ENCODE measurements at places on chromosomes 4 and X. TPM values are rescaled to one million over a fixed set of nuclear protein-coding genes. Genes with fewer than 3 reads are reported as not detected.

DNA sequence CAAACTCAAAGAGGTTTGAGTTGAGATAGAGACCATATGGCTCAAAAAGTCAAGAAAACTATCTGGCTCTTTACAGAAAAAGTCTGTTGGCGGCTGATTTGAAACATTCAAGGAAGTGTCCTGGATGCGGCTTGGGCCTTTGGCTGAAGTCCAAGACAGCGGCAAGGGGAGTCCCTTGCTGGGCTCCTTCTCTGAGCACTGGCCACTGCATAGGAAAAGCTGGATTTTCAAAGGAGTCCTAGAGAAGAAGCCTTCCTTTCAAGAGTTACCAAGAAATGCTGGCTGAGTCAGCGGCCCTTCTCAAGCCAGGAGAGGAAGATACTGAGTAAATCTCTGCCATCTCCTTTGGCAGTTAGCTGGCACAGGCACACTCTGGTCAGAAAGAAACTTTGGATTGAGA lies 12.1 kb downstream of the APLN start:
- no peak for DNase-seq

The KLF8 gene
- total RNA-seq = 22.7 TPM

GRCh38 chr4:4524364-4524763 lies 17.5 kb downstream of the STX18 start:
- DNase-seq = no peak

- DNase-seq = no peak
Measured at GRCh38 chr4:185346975-185347601, 48.6 kb downstream of the LRP2BP start.

DNA sequence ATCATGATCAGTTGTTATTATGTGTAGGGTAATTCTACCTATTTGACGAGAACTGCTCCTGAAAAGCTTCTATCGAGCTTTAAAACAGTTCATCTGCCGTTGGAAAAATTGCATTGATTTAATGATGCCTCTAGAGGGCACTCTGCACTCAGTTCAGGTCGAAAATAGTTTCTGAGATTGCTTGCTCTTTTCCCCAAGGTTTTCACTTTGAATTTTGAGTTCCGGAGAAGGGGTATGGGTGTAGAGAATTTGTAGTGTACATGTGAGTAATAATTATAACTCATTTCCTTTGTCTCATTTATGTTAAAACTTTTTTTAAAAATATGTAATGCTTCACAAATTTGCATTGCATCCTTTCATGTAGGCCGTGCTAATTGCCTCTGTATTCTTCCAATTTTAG lies 28.4 kb upstream of the TNIP3 start:
- no peak for DNase-seq

All from ureter (tissue), 1 donor.